ENCODE measurements at places on chromosomes 4 and X. TPM values are rescaled to one million over a fixed set of nuclear protein-coding genes. Genes with fewer than 3 reads are reported as not detected.

FOXR2 gene
- not detected for total RNA-seq

NR3C2 gene
- total RNA-seq, result 9.9 TPM

HSD17B11 gene
- 74.8 TPM for total RNA-seq

AP1AR gene
- total RNA-seq, result 17.9 TPM

YY2 gene
- total RNA-seq, result 2.9 TPM

PROM1 gene
- 28.9 TPM for total RNA-seq

TEX13C gene
- total RNA-seq, result not detected

DNA sequence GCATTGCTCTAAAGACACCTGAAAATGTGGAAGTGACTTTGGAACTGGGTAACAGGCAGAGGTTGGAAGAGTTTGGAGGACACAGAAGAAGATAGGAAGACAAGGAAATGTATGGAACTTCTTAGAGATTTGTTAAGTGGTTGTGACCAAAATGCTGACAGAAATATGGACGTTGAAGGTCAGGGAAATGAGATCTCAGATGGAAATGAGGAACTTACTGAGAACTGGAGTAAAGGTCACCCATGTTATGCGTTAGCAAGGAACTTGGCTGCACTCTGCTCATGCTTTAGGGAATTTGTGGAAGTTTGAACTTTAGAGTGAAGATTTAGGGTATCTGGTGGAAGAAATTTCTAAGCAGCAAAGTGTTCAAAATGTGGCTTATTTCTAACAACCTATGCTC lies 99.4 kb downstream of the FAM13A start:
- H3K27me3 ChIP-seq, result no peaks in the 10 kb centered on the region
- no peak overlapping the region for H3K27ac ChIP-seq
- no peak for DNase-seq
- no peaks in the 10 kb centered on the region for H3K4me1 ChIP-seq
- no peaks in the 10 kb centered on the region for H3K36me3 ChIP-seq

DNA sequence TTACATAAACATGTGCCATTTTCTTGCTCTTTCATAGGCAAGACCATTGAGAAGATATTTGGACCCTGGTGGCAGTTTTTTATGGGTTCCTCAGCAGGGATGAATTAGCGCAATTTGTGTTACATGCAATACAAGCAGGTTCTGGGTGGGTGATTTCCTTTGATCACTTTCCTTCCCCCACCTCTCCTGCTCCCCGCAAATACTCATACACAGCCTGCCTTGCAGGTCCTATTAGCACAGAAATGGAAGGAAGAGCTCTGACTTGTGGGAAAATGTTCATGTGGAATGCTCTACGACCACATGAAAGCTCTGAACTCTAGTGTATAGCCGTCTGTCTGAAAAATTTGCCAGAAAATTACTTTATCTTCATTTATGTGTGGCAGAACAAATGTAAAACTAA lies 361.0 kb upstream of the FAT1 start:
- H3K27me3 ChIP-seq, result no peaks in the 10 kb centered on the region
- DNase-seq, result no peak
- no peak overlapping the region for H3K4me3 ChIP-seq
- H3K27ac ChIP-seq, result no peak overlapping the region

- no peak overlapping the region for H3K4me3 ChIP-seq
- no peaks in the 10 kb centered on the region for H3K4me1 ChIP-seq
- H3K27me3 ChIP-seq, result no peaks in the 10 kb centered on the region
- no peak overlapping the region for H3K27ac ChIP-seq
Measured at GRCh38 chrX:7515681-7516413, 327.1 kb upstream of the VCX start.

DNA sequence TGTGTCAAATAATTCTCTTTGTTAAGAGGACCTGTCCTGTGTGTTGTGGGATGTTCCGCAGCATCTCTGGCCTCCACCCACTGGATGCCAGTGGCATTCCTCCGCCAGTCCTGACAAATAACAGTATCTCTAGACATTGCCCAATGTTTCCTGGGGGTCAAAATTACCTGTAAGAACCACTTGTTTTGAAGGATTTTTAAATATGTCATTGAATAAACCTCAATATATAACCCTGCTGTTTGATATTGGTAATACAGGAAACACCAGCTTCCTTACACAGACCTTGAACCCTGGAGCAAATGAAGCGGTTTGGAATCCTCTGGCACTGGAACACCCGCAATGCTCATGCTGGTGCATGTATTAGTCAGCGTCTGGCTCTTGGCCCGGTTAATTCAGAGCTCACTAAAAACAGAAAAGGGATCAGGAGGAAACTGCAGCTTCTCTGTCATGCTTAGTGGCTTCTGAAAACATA lies 101.3 kb downstream of the TBL1X start:
- peak; percentile 86 for DNase-seq
- H3K4me3 ChIP-seq, result no peak overlapping the region
- no peaks in the 10 kb centered on the region for H3K27me3 ChIP-seq
- peaks cover 2% of the 10 kb centered on the region for H3K4me1 ChIP-seq

- no peaks in the 10 kb centered on the region for H3K36me3 ChIP-seq
- DNase-seq, result no peak
- no peaks in the 10 kb centered on the region for H3K4me1 ChIP-seq
- H3K27me3 ChIP-seq, result no peaks in the 10 kb centered on the region
Measured at GRCh38 chr4:174873931-174874330, 44.2 kb upstream of the ADAM29 start.

DNA sequence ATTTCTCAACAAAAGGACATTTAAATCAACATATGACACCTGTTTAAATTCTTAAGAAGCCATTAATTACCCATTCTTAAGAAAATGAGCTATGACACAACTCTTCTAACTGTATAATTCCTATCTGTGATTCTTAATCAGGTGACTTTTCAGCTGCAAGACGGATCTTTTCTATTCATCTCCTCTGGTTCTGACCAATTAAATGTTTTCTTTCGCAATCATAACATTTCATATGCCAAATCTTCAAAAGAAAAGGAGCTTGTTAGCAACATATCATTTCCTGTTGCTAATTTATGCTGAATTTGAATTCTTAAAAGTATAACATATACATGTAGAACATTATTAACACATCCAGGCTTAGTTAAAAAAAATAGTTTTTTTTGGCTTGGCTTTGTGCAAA lies 62.5 kb downstream of the SEL1L3 start:
- no peak for DNase-seq
- no peak overlapping the region for H3K4me3 ChIP-seq
- no peaks in the 10 kb centered on the region for H3K27me3 ChIP-seq
- no peak overlapping the region for H3K27ac ChIP-seq

GRCh38 chr4:97582890-97583289 lies 560.4 kb downstream of the STPG2 start:
- H3K27ac ChIP-seq, result no peak overlapping the region
- H3K4me1 ChIP-seq, result no peaks in the 10 kb centered on the region
- no peak overlapping the region for H3K4me3 ChIP-seq
- no peaks in the 10 kb centered on the region for H3K36me3 ChIP-seq
- DNase-seq, result no peak
- no peaks in the 10 kb centered on the region for H3K27me3 ChIP-seq

DNA sequence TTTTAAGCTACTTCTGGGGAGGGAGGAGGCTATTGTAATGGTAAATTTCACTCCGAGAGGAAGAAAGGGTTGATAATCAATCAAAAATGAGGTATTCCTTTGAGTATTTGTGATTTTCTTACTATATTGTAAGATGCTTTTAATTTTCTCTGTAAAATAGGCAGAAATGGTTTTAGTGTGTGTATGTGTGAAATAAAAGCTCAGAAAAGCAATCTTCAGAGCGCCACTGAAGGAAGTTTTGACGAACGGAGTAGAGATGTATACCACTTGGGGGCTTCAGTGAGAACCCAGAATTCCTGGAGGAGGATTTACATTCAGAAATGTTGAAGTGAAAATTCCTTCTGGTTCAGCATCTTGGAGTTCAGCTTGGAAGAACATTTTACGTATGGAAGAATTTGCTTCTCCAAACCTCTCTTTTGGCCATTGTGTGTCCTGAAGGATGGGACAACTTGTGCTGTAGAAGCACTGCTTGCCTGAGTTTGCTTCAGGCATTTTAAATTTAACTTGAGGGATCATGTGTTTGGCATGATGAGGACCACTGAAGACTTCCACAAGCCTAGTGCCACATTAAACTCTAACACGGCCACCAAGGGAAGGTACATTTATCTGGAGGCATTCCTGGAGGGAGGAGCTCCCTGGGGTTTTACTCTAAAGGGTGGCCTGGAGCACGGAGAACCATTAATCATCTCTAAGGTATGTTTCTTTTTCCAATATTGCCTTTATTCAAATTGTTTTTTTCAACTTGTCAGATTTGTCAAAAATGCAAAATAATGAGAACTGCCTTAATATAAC lies 695 bp downstream of the SHROOM3 start:
- H3K4me1 ChIP-seq, result peaks cover 7% of the 10 kb centered on the region
- no peaks in the 10 kb centered on the region for H3K36me3 ChIP-seq
- no peak for DNase-seq

DNA sequence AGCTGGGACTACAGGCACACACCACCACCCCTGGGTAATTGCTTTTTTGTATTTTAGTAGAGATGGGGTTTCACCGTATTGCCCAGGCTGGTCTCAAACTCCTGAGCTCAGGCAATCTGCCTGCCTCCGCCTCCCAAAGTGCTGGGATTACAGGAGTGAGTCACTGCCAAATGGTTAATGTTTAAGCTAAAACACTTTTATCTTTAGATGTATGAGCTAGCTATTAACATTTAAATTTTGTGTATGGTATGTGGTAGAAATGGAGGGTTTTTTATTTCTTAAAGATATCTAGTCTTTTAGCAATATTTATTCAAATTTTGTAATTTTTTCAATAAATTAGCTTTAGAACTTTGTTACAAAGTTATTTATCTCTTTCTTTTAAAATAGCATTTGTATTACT lies 1659.8 kb upstream of the ADGRL3 start:
- H3K27me3 ChIP-seq, result no peaks in the 10 kb centered on the region
- H3K4me3 ChIP-seq, result no peak overlapping the region
- no peak for DNase-seq
- no peaks in the 10 kb centered on the region for H3K4me1 ChIP-seq
- no peak overlapping the region for H3K27ac ChIP-seq

DNA sequence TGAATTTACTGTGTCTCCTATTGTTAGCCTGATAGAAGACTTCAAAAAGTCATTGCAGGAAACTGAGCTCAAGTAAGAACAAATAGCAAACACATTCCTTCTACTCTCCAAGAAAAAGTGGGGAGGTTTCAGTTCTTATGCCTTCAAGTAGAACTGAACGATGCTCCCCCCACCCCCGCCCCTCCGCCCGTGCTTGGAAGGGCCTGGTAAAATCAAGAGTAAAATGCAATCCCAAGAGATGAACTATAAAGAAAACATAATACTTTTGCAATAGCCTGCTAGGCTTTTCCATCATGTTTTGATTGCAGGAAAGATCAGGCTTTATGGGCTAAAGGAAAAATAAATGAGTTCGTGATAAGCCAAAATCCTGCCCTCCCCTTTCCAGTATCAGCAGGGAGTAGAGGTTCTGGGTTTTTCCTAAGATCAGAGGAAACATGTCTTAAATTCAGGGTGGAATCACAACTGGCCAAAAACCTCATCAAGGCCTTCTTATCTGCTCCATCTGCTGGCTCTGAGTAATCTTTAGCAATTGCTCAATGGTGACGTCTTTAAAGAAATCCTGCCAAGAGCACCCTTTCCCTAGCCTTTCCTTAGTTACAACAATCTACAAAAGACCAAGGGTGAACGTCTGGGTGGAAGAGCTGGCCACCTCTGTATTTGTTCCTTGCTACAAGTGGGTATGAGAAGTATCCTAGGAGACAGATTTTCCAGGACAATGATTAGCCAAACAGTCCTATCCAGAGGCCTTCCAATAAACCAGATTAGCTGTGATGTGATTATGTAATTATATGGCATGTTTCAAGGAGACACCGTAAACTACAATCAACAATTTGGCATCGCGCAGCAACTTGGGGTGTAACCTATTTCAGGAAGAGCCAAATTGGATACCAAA lies 66.3 kb upstream of the FAM9C start:
- peak overlapping the region; percentile 33 for H3K27ac ChIP-seq
- no peak for DNase-seq
- no peaks in the 10 kb centered on the region for H3K27me3 ChIP-seq

All from aorta (tissue), 5 donors.